ENCODE measurements at places on chromosomes 16 and 17.

GRCh38 chr17:62995377-62995885 lies 29.4 kb downstream of the TANC2 start:
- no peak for DNase-seq

DNA sequence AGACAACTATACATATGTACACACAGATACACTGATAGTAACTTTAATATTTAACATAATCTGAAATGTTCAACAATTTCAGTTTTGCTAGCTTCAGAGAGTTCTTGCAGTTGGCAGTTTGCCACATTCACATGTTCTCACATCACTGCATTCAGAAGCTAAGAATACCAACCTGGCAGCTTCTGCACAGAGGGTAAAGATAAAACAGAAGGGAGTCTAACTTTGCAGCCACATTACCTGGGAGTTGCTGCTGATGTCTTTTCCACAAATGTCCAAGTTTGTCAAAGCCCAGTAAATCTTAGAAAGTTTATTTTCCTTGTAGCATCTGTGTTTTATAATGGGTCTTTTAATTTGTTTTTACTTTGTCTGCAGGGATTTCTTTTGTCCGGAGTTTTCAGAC lies 332.0 kb downstream of the BCAS3 start:
- no peak for DNase-seq

DNA sequence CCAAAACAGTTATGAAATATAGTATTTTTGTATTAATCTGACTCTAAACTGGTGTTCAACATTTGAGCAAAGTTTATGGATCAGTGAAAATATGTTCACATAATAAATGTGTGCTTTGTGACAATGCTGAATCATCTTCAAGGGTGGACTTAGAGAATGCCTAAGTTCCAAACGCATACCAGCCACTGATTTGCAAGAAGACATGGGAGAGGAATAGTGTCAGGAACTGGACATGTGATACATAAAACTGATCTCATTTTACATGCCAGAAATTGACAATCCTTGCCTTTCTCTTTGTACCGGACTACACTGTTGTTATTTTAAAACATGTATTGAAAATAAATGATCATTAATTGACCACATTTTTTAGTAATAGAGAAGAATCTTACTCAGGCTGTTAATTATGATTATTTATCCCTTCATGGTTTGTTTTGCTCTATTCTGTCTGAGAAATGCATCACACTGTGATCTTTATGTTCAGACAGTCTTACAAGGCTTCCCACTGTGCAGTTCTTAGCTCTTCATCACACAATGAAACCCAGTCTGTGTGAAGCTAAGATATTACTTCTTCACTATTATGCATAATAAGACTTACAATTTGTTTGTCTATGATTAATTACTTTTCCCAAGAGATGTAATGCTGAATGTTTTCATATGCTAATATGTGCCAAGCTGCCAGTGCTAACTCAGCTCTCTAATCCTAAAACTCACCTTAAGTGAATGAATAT lies 1180.6 kb upstream of the CDH8 start:
- DNase-seq, result no peak

GRCh38 chr17:8880466-8880865 lies 13.0 kb upstream of the PIK3R6 start:
- DNase-seq, result no peak

- no peak for DNase-seq
These were observed 314.3 kb downstream of the SOX9 start for GRCh38 chr17:72434991-72435618.

GRCh38 chr16:51150888-51151320 lies at the start of gene SALL1:
TSS of gene SALL1 (minus strand) at chr16:51151270. CDS start at chr16:51151241, 29 bp downstream.
- no peak for DNase-seq

DNA sequence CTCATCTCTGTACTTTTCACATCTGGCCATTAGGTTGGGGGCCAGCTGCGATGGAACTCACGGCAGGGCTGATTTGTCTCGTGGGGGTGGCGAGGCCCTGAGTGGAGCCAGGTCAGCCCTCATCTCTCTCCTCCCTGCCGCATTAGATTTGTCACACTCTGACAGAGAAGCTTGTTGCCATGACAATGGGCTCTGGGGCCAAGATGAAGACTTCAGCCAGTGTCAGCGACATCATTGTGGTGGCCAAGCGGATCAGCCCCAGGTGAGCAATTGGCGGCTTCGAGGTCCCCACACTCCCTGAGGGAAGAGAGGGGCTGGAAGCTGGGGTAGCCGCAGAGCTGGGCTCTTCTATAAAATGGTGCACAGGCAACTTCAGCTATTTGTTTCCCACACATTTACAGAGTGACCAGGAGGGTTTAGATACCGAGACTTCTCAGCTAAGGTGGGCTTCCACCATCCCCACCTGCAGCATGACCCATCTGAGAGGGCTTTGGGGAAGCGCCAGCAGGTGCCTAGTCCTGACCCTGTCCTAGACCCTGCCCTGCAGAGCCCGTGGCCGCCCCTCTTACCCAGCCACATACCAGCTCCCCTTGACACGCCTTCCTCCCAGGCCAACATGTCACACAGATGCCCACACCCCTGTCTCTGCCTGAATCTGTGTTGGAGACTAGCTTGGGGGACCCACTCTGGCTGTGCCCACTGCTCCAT lies 8.4 kb downstream of the TMEM98 start:
- DNase-seq, result no peak

GRCh38 chr17:38509772-38510420 lies 81.6 kb downstream of the ARHGAP23 start:
- DNase-seq, result no peak

DNA sequence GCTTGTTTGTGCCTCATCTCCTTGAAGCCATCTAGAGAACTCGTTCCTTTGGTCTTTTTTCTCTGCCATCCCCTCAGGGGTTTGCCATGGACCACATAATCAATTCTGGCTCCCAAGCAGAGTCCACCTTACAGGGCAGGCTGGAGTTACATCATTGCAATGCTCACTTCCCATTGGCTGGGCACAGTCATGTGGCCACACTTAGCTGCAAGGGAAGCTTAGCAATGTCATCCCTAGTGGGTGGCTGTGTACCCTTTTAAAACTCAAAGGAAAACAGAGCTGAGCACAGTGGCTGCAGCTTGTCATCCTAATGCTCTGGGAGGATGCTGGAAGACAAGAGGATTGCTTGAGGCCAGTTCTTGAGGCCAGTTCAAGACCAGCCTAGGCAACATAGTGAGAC lies 41.9 kb upstream of the POLR3E start:
- no peak for DNase-seq

DNA sequence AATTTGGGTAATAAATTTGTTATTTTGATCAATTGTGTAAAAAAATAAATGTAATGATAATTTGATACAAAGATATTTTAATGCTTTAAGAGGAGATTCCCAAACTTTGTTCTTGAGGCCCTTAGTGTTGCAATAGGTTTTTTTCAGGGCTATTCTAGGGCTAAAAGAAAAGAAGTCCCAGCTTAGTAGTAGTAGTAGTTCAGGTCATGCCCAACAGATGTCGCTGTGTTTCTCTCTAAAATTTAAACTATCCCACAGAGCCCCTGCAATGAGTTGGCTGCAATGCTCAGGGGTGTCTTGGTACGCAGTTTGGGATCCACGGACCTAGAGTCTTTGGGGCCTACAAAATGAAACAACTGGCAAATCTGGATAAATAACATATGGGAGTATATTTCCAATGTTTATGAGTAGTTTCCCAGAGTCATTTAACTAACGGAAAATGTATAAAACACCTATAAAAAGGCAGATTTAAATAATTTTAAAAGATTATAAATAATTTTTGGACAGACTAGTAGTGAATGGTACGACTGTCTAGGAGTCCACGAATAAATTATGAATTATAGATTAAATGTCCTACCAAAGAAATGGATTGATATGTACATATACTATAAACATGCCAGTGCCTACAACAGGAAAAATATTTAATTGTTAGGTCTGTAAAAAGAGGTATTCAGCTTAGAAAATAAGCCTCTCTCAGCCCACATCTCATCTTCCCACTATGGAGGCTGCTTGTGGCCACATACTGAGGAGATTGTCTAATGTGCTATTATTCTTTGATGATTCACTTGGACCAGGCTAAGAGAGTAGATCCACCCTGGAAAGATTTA lies 228.5 kb upstream of the PMFBP1 start:
- no peak for DNase-seq

GRCh38 chr16:66677836-66678235 lies 18.7 kb downstream of the CMTM4 start:
- DNase-seq, result no peak

DNA sequence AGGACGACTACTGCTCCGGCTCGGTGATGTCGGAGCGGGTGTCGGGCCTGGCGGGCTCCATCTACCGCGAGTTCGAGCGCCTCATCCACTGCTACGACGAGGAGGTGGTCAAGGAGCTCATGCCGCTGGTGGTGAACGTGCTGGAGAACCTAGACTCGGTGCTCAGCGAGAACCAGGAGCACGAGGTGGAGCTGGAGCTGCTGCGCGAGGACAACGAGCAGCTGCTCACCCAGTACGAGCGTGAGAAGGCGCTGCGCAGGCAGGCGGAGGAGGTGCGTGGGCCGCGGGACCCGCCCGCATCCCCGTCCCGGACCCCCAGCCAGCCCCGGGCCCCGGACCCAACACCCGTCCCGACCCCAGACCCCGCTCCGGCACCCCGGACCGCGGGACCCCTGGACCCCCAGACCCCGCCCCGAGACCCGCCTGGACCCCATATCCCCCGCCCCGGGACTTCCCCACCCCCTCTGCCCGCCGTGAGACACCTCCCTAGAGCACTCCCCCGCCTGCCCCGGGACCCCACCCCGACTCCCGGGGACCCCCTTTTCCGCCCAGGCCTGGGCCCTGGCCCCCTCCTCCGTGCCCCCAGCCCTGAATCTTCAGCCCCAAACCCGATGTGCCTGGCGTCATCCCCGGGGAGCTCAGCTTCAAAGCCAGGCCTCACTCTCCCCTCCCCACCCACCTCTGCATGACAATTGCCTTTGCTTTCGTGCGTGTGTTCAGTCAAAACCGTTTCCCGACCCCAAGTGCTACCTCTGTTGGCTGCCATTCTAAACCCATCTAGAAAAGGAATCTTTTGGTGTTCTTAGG lies 594 bp downstream of the MAPK8IP3 start:
- DNase-seq, result no peak

DNA sequence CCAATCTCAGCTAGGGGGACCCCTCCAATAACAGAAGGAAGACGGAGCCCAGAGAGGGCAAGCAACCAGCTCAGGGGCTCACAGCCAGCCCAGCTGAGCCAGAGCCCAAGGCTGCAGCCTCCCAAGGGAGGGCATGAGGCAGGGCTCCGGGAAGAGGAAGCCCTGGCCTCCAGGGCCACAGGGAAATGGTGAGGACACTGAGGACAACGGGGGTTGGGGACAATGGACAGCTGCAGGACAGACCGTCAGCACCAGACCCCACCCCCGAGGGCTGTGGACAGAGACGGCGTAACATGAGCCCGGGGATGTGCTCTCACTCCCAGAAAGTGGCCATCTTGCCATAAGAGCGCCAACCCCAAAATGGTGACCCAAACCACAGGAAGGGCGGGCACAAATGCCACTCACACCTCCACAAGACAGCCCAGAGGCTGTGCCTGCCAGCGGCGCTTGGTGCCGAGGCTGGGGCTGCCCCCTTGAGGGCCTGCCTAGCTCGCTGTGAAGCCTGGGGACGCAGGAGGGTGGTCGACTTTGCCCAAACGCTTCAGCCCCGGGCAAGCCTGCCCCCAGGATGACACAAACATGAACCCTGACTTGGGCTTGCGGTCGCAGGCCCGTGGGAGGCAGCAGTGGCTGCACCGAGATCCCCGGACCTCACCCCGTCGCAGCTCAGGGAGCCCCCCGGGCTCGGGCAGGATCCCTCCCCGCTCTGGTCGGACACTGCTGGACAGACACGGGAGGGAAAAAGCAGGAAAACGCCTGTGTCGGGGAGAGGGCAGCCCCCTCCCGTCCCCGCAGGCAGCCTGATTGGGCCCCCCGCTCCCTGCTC lies 10.5 kb downstream of the PIMREG start:
- DNase-seq, result no peak

- no peak for DNase-seq
These were observed 13.2 kb downstream of the COPZ2 start for GRCh38 chr17:48024149-48025039.

DNA sequence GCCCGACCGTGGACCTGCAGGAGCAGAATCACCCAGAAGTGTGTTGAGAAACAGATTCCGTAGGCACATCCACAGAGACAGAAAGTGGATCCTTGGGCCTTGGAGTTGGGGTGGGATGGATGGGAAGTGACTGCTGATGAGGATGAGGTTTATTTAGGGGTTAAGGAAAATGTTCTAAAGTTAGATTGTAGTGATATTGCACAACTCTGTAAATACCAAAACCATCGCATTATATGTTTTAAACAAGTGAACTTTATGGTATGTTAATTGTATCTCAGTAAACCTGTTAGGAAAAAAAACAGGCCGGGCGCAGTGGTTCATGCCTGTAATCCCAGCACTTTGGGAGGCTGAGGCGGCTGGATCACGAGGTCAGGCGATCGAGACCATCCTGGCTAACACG lies 3.6 kb downstream of the ENDOV start:
- DNase-seq, result no peak

GRCh38 chr16:66511602-66512271 lies 38.2 kb downstream of the TK2 start:
- DNase-seq, result no peak

- no peak for DNase-seq
These were observed 1.1 kb downstream of the MAPK3 start for GRCh38 chr16:30121741-30122571.

- DNase-seq, result no peak
These were observed at the start of gene MT1A for GRCh38 chr16:56637814-56638750. TSS of gene MT1A (plus strand) at chr16:56638666. CDS start at chr16:56638739, 73 bp downstream.

- no peak for DNase-seq
These were observed 329 bp downstream of the KPNB1 start for GRCh38 chr17:47649972-47650524.

DNA sequence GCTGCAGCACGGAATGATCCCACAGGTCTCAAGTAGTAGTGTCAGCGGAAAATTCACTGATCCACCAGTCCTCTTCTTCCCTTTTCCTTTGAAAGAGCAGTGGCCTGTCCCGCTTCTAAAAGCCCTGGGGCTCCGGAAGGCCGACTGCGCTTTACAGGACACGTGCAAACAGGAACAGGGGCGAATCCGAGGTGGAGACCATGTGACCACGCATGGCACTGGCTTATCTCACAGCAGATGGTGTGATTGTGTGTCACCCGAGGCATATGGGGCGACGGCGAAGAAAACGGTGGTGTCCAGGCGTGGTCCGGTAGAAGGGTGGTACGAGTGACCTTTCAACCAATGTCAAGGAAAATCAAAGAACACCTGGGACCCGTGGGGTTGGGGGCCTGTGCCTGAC lies 12.0 kb upstream of the KCNJ18 start:
- DNase-seq, result no peak

DNA sequence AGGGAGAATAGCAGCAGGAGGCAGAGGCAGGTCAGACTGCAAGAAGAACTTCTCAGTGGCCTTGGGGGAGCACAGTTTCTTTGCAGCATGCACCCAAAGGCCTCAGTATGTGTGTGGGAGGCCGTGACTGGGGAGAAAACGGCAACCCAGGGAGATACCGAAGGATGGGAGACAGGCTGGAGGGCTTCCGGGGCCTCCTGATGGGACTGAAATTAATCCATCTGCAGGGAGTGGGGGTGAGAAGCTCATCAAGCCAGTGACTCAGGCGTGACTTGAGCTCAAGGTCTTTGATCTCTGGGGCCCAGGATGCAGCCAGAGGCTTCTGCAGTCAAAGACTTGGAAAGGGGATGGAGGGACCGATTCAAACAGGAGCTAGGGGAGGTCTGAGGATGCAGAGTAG lies 5.1 kb upstream of the C17orf113 start:
- DNase-seq, result no peak

Data from cortex of kidney (tissue), 1 donor.